ENCODE measurements at places on chromosomes 1 and 21. TPM values are rescaled to one million over a fixed set of nuclear protein-coding genes. Genes with fewer than 3 reads are reported as not detected.

DNA sequence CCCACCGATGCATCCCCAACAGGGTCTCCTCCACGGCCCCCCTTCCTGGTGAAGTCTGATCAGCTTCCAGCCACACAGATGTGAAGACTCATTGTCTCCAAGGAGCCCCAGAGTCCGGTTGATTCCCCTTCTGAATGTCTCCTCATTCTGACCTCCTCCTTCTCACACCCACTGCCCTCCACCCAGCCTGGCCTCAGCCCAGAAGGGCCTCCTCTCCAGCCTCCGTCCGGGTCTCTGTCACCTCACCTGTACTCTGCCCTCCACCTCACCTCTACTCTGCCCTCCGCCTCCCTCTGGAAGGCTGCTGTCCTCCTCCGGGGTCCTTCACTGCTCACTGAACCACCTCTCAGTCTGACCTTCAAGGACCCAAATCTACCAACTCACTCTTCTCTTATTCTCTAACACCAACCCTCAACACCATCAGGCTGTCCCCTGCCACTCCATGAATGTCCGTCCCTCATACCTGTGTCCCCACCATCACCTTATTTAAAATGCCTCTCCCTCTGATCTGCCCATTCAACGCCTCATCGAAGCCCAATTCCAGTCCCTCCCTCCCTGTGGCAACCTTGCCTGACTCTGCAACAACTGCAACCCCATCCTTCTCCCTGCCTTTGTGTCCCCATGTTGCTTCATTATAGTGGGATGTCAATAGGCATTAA, 201.2 kb downstream of the TOMM20 start:
- DNase-seq: no peak

DNA sequence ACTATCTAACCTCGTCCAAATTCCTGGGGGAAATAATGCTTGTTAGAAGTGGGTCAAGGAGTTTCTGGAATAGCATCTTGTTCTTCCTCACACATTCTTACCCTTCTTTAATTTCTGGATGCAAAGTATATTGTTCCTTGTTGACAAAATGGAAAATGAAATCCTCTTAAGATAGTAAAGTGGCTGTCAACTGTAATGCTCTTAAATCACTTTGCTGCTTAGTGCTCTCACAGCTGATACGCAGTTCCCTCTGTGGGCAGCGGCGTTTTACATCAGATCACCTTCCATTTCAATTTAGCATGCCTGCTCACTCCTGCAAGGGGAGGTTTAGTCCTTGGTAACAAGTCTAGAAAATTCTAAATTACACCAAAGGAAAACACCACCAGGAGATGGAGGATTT, 113.1 kb downstream of the DNM3 start:
- no peak for DNase-seq

NFIA gene
- 0.97 TPM for total RNA-seq

DNA sequence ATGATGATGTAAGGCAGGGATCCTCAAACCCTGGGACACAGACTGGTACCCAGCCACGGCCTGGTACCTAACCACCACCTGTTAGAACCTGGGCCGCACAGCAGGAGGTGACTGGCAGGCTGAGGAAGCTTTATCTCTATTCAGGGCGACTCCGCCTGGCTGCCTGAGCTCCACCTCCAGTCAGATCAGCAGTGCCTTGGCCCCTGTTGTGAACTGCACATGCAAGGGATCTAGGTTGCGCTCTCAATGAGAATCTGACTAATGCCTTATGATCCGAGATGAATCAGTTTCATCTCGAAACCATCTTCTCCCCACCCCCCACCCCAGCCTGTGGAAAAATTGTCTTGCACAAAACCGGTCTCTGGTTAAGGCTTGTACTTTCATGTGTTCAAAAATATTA, 4.2 kb downstream of the RNPC3 start:
- DNase-seq: no peak

- DNase-seq: no peak
These were observed 56.7 kb downstream of the HSF2BP start for GRCh38 chr21:43602266-43603232.

- DNase-seq: no peak
These were observed 14.6 kb downstream of the NR5A2 start for GRCh38 chr1:200042119-200042551.
